Activated naive CD4-positive, alpha-beta T cell treated with anti-CD3 and anti-CD28 coated beads, Interleukin-2, amount 50 U/mL, for 72 hours (primary cell): ENCODE measurements at places on chromosomes 5 and 9. TPM values are rescaled to one million over a fixed set of nuclear protein-coding genes. Genes with fewer than 3 reads are reported as not detected.

DNA sequence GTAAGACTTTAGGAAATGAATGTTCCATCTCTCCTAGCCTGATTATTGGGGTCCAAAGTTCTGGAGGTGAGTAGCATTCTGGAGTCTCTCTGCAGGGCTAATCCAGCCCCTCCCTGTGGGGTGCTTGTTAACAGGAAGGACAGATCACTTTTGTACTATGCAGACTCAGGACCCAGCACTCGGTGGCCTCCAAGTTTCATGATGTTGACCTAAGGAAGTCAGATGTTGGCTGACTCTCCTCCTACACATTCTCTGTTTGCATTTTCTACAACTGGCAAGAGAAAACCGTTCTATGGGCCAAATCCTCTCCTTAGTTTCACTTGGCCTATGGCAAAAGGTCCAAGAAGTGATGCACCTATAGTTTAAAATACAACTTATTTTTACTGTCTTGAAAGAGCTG lies 5.5 kb upstream of the PDE8B start:
- DNase-seq: no peak

- no peak for DNase-seq
Observed at GRCh38 chr5:135437422-135437795, 9.7 kb downstream of the DCANP1 start.

DNA sequence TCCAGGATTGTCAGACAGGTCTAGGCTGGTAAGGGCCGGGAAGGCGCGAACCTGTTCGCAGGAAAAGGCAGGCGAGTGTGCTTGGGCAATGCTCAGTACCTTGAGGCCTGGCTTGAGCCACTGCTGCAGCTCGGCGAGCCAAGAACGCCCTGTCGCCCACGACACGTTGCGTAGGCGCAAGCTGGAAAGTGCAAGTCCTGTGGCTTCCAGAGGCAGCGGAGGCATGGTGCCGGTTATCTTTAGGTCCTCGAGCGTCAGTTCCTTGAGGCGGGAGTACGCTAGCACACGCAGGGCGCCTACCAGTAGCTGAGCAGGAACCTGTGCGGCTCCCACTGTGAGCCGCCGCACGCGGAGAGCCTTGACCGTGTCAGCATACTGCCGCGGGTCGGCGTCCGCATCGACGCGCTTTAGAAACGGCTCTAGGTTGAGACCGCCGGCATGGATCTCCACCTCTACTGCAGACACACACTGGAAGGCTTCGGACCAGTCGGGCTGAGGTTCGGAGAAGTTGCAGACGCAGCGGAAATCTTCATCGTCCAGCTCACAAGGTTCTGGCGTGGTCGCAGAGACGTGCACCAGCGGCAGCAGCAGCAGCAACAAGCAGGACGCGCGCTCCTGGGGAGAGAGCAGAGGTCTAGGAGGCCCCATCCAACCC lies 482 bp downstream of the CD14 start:
- peak; percentile 37 for DNase-seq

DNA sequence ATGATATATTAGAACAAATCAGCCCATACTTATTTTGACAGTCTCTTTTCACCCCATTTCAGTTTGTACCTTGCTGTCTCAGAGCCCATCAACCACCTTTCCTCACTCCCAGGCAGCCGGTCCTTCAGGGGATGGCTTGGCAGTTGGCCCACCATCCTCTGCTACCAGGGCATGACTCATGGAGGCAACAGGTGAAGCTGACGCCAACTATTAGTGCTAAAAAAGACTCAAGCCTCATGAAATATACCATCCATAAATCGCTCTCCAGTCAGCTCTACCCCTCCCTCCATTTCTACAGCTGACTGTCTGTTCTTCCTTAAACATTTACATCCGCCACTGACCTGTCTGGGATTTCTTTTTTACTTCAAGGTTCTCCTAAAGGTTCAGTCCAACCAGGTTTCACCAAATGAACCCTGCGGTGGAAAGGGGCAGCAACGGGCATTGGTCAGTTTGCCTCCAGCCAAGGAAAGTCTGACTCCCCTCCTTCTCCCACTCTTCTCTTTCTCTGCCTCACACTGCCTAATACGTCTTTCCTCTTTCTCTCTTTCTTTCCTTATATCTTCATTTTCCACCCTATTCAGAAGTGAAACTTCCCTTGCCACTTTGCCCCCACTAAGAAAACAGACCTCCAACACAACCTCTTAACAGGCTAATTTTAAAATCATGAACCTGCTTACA lies 439.1 kb downstream of the RAB3C start:
- no peak for DNase-seq

DNA sequence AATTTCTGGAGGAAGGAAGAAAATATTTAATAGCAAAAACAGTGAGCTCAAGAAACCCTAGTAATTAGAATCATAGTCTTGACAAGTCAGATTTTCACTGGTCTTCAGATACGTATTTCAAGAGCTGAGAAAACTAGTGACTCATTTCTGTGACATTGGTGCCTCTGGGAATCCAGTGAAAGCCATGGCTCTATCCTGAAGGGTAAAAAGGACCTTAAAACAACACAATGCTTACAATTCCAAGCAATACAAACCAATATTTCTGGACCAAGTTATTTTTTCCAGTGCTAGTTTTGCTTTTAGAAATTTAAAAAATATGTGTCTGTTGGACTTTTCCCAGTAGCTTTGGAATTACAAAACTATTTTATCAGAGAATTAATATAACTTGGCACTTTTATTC lies 140.3 kb downstream of the LPAR1 start:
- no peak for DNase-seq

DNA sequence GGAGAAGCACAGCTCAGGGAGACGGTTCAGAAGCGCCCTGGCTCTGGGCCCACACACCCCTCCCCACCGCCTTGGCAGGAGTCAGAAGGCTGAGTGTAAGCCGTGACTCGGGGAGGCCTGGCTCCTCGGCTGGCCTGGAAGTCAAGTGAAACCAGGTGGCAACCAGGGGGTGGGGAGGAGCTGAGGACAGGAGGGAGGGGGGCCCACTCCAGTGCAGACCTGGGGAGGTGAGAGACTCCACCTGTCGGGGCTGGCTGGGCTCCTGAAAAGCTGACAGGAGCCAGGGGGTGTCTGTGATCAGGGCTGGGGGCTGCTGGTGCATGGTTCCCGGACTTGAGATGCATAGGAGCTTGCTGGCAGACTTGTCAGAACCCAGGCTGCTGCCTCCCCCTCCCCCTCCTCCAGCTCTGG lies 150.2 kb upstream of the PHYKPL start:
- no peak for DNase-seq

DNA sequence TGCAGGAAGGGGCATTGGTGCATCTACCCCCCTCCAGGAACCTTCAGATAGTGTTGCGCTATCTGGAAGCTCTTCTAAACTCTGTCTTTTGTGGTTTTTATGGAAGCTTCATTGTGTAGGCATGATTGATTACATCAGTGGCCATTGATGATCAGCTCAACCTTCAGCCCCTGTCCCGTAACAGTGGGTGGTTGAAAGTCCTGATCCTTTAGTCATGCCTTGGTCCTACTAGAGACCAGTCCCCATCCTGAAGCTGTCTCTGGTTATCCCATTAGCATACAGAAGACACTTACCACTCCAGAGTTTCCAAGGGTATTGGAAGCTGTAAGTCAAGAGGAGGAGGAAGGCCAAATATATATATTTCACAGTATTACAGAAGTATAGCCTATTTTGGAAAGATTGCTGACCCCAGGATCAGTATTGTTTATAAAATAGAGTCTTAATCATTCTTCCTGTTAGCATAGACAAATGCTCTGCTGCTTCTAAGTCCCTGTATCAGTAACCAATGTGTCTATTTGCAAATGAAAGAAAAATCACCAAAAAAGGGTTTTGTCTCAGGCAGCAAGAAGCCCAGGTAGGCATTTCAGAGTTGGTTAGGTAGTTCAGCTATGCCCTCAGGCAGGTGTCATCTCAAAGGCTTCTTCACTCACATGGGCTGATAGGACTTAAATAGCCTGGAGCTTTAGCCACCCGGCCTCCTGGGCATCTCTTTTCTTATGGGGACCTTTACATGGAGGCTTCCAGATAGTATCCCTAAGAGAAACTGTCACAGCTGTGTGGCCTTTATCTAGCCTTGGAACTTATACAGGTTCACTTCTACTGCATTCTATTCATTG lies 41.6 kb downstream of the SPIN1 start:
- DNase-seq: no peak

- no peak for DNase-seq
Observed at GRCh38 chr9:37163299-37163698, 42.9 kb downstream of the ZCCHC7 start.

MARCHF3 gene
- total RNA-seq: 10.5 TPM

SPATA31A3 gene
- not detected for total RNA-seq

FOXD4L5 gene
- total RNA-seq: 0.23 TPM
